Fibroblast of skin of scalp (primary cell): ENCODE measurements at places on chromosomes 5 and 9.

DNA sequence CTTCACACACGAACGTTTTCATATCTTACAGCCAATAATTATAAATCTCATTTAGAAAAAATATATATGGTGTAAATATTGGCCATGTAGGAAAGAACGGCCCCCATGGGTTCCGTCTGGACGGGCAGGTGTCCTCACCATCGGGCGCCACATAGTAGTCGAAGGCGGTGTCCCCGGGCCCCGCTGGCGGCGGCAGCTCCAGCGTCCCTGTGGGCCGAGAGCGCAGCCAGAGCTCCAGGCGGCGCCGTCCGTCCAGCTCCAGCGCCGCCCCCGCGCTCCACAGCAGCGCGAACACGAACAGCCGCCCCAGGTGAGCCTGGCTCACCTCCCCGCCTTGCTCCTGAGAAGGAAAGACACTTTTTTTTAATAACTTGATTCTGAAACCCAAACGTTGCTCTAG lies 134.6 kb downstream of the DNAH5 start:
- DNase-seq = no peak

GRCh38 chr5:33231214-33231710 lies 209.5 kb upstream of the TARS1 start:
- DNase-seq = peak; percentile 5

DNA sequence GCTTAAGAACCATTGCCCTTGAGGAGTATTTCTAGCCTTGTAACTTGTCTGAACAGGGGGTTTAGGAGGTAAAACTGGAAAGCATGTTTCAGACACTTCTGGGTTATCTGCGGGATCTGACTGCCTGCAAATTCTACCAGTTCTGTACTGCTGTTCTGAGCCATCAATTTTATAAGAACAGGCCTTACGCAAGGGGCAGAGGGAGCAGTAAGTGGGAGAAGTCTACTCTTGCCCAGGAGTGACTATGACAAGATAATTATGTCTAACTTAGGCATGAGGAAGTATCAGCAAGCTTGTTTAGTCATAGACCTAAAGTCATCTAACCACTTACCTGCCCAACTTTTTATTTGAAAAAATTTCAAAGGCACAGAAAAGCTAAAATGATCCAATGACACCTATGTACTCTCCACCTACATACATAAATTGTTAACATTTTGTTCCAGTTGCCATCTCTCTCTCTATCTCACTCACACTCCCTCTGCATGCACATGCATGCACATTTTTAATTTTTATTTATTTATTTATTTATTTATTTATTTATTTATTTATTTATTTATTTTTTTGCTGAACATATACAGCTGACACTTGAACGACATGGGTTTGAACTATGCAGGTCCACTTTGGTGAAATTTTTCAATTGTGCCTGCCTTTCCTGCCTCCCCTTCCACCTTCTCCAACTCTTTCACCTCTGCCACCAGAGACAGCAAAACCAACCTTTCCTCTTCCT lies 18.4 kb upstream of the DEPDC1B start:
- no peak for DNase-seq

- DNase-seq = no peak
Observed at GRCh38 chr9:92640398-92641091, 29.4 kb downstream of the IPPK start.

DNA sequence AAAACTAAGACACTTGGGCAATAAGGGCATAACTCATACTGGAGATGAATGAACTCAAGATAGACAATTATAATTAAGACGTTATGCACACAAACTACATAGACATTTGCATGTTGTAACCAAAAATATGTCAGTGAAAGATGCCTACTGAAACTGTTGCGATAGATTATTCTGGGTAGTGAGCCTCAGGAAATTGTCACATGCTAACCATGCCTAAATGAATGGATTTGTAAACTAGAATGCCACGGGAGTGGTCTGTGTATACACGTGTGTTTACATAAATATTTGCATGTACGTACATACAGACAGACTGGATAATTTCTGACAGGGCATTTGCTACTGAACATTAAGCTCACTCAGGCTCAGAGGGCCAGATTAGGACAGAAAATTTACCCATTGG lies 1.2 kb downstream of the NIPSNAP3B start:
- DNase-seq = peak; percentile 10

GRCh38 chr9:132732326-132733259 lies 62.3 kb downstream of the GTF3C4 start:
- no peak for DNase-seq

- no peak for DNase-seq
Observed at GRCh38 chr5:153798830-153799229, 239.9 kb downstream of the FAM114A2 start.

GRCh38 chr5:139760066-139761056 lies 35.2 kb upstream of the PSD2 start:
- DNase-seq = peak; percentile 56

- peak; percentile 74 for DNase-seq
Observed at GRCh38 chr9:115849679-115850412, 303.7 kb upstream of the PAPPA start.

- DNase-seq = no peak
Observed at GRCh38 chr5:18311266-18311665, 677.0 kb downstream of the TAF11L14 start.

DNA sequence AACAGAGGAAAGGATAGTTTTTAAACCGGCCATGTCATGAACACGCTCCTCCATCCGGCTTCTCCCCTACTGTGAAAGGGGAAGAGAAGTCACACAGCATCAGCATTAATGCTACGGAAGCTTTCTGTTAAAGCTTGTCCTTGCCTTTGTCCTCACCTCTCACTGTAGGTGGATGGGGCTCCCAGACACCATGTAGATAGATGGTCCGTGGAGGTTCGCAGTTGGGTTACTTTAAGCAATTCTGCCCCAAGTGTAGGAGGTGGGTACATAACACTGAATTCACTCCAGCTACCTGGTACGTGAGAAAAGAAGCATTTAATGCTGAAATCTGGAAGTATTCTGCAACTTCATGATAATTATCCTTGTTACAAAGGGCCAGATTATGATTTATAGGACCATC lies 165.8 kb downstream of the BAAT start:
- no peak for DNase-seq

- DNase-seq = no peak
Observed at GRCh38 chr5:17287501-17288155, 70.2 kb downstream of the BASP1 start.

GRCh38 chr5:38997591-38997990 lies 76.6 kb downstream of the RICTOR start:
- DNase-seq = no peak

GRCh38 chr5:74070766-74071165 lies 444.8 kb downstream of the ARHGEF28 start:
- no peak for DNase-seq

DNA sequence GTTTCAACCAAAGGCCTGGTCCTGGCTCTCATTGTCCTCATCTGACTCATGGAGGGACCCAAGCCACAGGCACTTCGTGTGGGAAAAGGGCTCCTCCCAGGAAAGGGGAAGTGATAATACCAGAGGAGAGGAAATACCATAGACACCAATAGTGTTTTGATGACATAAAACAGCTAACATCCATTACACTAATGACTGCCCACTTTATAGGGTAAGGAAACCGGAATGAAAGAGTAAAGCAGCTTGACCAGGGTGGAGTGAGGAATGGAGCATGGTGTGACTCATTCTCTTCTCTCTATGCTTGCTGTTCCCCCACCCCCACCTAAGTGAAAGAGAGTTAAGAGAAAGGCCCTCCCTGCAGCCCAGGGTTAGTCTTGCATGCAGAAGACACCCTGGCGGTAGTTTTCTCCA lies 67.4 kb upstream of the HRH2 start:
- peak; percentile 95 for DNase-seq

GRCh38 chr5:43014522-43014921 lies 25.6 kb downstream of the ANXA2R start:
- no peak for DNase-seq

- DNase-seq = no peak
Observed at GRCh38 chr9:101626295-101626694, 31.5 kb upstream of the PPP3R2 start.

- no peak for DNase-seq
Observed at GRCh38 chr9:133768859-133769510, 30.8 kb upstream of the SARDH start.

GRCh38 chr5:112310746-112311145 lies 108.3 kb downstream of the EPB41L4A start:
- peak; percentile 5 for DNase-seq

DNA sequence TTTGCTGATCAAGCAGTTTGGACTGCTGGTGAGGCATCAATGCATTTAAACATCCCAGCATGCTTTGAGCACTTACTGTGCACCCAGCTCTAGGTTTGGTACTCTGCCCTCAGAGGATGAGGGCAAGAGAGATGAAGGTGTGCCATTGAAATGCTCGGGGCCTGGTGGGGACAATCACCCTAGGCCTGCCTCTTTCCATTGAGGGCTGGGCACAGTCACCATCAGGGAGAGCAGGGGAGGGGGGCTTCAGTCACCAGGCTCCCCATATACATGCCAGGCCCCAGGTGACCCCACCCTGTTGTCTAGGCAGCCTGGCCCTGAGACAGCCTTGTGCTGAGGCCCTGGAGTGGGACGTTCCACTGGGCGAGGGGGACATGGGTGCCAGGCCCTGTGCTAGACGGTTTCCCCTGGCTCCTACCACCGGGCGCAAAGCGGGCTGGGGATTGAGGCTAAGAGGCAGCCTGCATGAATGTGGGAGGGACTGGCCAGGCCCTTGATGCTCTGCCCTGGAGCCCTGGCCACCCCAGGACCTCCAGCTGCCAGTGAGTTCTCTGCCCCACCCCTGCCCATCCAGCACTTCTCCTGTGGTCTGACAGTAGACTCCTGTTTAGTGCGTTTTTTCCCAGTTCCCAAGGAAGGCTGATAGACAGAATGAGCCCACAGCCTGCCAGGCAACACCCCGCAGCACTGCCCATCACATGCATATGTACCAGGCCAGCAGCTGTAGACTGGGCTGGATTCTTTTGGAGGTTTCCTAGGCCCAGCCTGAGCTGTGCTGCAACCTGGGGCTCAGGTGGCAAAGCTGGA lies 18.9 kb downstream of the TCF7 start:
- DNase-seq = no peak

GRCh38 chr9:7778851-7779600 lies 20.6 kb downstream of the DMAC1 start:
- no peak for DNase-seq

DNA sequence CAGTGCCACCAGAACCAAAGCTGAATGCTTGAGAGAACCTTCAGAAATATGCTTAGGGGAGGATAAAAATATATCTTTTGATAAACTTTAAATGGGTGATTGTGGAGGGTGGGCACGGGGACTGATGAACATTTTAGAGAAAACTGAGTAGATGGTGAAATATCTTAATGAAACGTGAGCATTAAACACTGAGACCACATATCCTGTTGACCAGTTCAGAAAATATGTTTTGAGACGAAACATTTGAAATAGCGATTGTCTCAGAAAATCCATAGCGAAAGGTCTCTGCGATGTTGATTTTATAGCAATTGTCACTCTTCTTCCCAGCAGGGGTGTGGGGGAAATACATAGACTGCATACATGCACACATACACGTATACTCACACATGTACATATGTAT lies 231.0 kb downstream of the ESM1 start:
- DNase-seq = peak; percentile 22

- DNase-seq = peak; percentile 45
Observed at GRCh38 chr9:126406075-126406667, 79.5 kb downstream of the MVB12B start.

- no peak for DNase-seq
Observed at GRCh38 chr9:129489838-129490582, 130.9 kb downstream of the C9orf50 start.

GRCh38 chr5:41793141-41793770 lies 77.0 kb downstream of the OXCT1 start:
- peak; percentile 98 for DNase-seq

- peak; percentile 62 for DNase-seq
Observed at GRCh38 chr9:121568343-121569265, 69.0 kb upstream of the GGTA1 start.

- DNase-seq = peak; percentile 70
Observed at GRCh38 chr9:3912280-3912679, 386.5 kb upstream of the RFX3 start.

DNA sequence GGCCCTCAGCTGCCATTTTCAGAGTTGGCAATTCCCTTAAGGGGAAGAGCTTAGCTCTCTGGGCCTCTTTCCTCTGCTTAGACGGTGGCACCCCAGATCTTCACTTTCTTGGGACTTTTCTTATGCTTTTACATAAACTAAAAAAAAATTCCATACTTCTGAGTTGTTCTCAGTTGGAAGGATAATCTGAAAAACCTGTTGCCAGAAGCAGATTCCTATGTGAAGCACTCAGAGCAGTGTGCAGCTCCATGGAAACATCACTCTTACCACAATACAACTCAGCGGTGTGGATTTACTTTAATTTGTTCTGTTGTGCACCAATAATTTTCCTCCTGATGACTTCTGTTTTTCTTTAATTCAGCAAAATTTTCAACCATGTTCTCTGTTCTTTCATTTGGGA lies 44.1 kb upstream of the MROH2B start:
- DNase-seq = peak; percentile 86

DNA sequence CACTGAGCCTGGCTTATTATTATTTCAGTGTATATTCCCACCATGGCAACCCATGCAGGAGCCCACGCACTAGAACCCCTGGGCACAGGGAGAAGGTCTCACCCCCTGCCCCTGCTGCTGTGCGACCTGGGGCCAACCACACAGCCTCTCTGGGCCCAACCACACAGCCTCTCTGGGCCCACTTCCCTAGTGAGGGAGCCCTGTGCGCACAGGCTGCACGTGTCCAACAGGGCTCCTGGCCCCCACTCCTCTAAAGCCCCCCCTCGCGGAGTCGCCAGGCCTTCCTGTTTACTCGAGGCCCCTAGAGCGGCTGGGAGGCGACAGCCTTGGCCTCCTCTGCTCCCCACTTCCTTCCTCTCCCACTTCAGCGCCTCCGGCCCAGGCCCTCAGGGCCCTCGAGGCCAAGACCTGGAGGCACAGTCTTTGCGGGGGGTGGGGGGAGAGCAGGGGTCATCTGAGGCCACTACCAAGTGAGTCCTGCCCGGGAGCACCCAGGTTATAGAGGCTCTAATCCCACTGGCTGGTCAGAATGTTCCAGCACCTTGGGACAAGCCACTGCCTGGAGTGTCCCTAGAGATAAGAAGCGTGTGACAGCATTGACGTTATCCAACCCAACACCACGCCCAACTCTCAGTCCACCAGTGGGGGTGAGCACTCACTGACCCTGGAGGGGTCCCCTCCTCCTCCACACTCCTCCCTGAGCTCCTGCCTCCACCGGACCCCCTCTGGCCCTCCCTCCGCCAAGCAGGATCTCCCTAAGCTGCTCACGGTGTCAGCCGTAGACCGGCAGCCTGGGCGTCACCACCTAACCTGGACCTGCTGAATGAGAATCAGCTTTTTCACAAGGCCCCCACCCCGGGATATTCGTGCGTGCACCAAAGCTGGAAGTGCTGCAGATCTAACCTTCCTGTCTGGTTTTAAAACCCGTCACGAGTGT lies 7.9 kb upstream of the ENG start:
- DNase-seq = no peak

- peak; percentile 1 for DNase-seq
Observed at GRCh38 chr5:100479079-100479688, 56.0 kb upstream of the FAM174A start.

DNA sequence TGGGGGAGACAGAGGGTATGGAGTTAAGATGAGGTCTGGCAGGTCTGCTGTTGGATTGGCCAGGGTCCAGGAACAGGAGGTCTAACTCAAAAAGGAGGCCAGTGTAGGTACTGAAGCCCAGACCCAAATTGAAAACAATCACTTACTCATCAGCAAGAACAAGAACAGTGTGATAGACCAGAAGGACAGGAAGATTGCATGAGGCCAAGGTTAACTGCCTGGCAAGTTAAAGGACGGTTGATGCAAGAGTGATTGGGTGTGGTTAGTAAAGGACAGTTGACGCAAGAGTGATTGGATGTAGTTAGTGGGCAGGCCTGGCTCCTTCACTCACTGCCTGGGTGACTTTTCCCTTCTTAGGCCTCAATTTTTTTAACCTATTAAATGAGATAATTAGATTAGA lies 132.6 kb downstream of the PDZD2 start:
- no peak for DNase-seq
